ENCODE measurements at places on chromosomes 1 and 21. TPM values are rescaled to one million over a fixed set of nuclear protein-coding genes. Genes with fewer than 3 reads are reported as not detected.

- ATAC-seq: no peak
Measured at GRCh38 chr1:33718186-33718585, 145.7 kb upstream of the HMGB4 start.

- no peak for ATAC-seq
Measured at GRCh38 chr1:156386949-156387869, 18.2 kb downstream of the RHBG start.

GFI1 gene
- 0.27 TPM for total RNA-seq

GRCh38 chr21:46457801-46458314 is 833 bp upstream of the DIP2A start:
- peak; percentile 6 for ATAC-seq

DNA sequence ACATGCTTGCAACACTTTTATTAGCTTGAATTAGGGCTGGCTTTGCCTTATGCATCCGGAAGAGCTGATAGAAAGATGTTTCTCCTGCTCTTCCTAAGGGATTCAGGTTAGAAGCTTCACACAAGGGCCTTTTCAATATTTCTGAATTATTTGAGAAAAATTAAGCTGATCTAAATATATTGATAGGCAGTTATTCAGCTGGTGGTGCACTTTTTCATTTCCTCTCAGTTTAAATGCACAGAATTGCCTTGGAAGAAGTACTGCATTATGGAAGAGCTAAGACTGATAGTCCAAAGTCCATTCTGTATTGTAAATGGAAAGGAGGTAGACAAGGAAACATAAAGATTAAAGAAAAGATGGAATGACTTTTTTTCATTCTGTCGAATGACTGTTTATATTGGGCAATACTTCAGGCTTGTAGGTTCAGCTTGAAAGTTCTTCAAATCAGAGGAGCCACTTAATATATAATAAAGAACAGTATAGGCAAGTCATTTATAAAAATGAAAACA is 398.4 kb upstream of the B3GALT2 start:
- ATAC-seq: no peak

RHD gene
- total RNA-seq: not detected

SYT6 gene
- total RNA-seq: not detected

HAO2 gene
- total RNA-seq: not detected

DNA sequence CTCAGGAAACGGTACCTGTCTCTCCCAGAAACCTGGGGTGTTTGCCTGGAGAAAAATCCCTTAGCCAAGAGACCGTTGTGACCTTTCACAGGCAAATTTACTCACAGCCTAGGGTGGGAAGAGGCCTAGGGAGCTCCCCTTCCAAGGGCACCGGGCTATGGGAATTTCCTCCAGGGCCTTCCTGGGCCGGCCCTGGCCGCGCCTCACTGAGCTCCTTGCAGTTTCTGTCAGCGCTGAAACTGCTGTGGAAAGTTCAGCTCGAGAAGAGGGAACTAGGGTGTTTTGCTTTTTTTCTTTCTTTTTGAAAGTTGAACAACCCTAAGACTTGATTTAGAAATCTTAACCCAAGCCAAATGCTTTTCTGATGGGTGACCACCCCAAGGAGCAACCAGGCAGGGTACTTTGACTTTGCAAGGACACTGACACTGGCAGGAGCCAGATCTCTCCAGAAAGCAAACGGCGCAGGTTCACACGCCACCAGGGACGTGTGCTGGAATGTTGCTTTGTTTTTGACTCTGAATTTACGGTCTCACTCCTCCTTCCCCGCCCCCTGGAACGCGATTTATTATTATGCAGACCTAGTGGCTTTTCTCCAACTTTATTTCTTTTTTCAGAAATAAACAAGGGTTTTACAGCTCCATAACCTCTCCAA is 229.6 kb upstream of the JUN start:
- peak; percentile 72 for ATAC-seq

UBE2U gene
- not detected for total RNA-seq

GPR52 gene
- 1.0 TPM for total RNA-seq

FCER1G gene
- total RNA-seq: 6.4 TPM

- no peak for ATAC-seq
Measured at GRCh38 chr1:93408203-93408602, 39.7 kb upstream of the FNBP1L start.

GRCh38 chr1:231485029-231485784 is 43.3 kb upstream of the TSNAX start:
- no peak for ATAC-seq

GRCh38 chr1:160247053-160247452 is 15.3 kb downstream of the DCAF8 start:
- no peak for ATAC-seq

NCDN gene
- 16.6 TPM for total RNA-seq

GPR161 gene
- total RNA-seq: 18.2 TPM

ZNF648 gene
- total RNA-seq: not detected

DNA sequence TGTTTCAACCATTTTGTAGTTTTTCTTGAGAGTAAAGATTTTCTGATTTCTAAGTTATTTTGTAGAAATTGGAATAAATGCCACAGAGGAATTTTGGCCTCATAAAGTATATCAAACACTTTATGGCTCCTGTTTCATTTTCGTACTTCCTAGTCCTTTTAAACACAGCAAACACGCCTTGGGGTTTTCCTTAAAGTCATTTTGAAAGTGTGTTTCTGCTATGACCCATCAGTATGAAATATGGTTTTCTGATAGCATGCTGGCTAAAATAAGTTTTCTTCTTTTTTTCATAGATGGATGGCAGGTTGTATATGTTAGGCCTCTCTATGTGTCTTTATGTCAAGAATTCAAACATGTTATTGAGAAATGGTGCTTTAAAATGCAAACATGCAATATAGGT is 940.1 kb upstream of the TMPRSS15 start:
- no peak for ATAC-seq

BRINP2 gene
- not detected for total RNA-seq

AMY1B gene
- not detected for total RNA-seq

Data from gastroesophageal sphincter (tissue), 4 donors.